ENCODE measurements at places on chromosomes 2 and 18. TPM values are rescaled to one million over a fixed set of nuclear protein-coding genes. Genes with fewer than 3 reads are reported as not detected.
A peak's percentile ranks its signal among the peaks of the same experiment; 100 is the strongest.

ARHGEF4 gene
- 0.83 TPM for total RNA-seq

BMP10 gene
- total RNA-seq: not detected

NTSR2 gene
- under 0.01 TPM for total RNA-seq

CNDP2 gene
- total RNA-seq: 41.8 TPM

DCDC2C gene
- not detected for total RNA-seq

LOXHD1 gene
- total RNA-seq: not detected

PID1 gene
- 8.2 TPM for total RNA-seq

ACADL gene
- 0.51 TPM for total RNA-seq

DNER gene
- total RNA-seq: 0.26 TPM

ATRAID gene
- 202 TPM for total RNA-seq

AKAIN1 gene
- total RNA-seq: not detected

CCDC150 gene
- 3.9 TPM for total RNA-seq

DUSP2 gene
- 1.0 TPM for total RNA-seq

MAPK4 gene
- total RNA-seq: under 0.01 TPM

RESP18 gene
- not detected for total RNA-seq

RAD51AP2 gene
- under 0.01 TPM for total RNA-seq

XDH gene
- under 0.01 TPM for total RNA-seq

HOXD9 gene
- total RNA-seq: not detected

- H3K4me3 ChIP-seq: no peak overlapping the region
- H3K27me3 ChIP-seq: no peaks in the 10 kb centered on the region
- H3K27ac ChIP-seq: no peak overlapping the region
- peaks cover 3% of the 10 kb centered on the region for H3K36me3 ChIP-seq
These were observed 55.0 kb upstream of the MCFD2 start for GRCh38 chr2:46970334-46971288.

GRCh38 chr2:174086708-174087107, 121.5 kb upstream of the SP3 start:
- no peak for DNase-seq
- no peak overlapping the region for H3K27ac ChIP-seq
- H3K27me3 ChIP-seq: no peaks in the 10 kb centered on the region
- no peaks in the 10 kb centered on the region for H3K36me3 ChIP-seq
- H3K4me1 ChIP-seq: no peaks in the 10 kb centered on the region
- no peak overlapping the region for H3K4me3 ChIP-seq

DNA sequence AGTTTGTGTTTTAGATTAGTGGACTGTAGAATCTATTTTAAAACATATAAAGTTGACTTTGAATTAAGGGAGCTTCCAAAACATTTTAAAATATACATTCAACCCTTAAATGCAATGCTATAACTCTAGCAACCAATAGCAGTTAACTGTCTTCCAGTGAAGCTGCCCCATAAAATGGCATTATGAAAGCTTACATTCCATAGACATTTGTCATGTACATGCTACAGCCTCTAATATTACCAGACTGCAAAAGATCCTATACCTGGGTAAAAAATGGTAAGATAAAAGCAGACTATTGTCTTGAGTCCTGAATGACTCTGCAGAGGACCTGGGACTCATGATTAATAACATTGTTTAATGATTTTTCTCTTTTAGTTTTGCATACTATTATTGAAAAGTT, 489.4 kb downstream of the LRP1B start:
- H3K4me3 ChIP-seq: no peak overlapping the region
- DNase-seq: peak; percentile 26
- H3K27me3 ChIP-seq: no peaks in the 10 kb centered on the region

DNA sequence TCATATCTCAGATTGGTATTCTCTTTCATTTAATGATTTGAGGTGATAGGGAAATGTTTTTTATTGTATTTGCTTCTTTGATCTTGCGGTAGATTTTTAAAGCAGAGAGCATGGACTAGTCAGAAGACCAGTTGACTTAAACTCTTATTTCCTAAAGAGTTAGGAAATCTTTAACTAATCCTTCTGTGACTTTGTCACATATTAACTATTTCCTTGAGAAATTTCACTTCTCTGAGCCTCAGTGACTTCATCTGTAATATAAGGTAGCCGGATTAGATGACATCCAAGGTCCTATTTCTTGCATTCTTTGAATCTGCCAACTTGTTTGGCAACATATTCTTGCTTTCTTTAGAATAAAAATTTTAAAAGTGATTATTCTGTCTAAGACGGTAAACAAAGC, 55.6 kb downstream of the MTX2 start:
- H3K27ac ChIP-seq: no peak overlapping the region
- no peak overlapping the region for H3K4me3 ChIP-seq
- no peaks in the 10 kb centered on the region for H3K27me3 ChIP-seq
- DNase-seq: no peak

GRCh38 chr2:166135849-166136258, 8.0 kb upstream of the SCN1A start:
- H3K36me3 ChIP-seq: no peaks in the 10 kb centered on the region
- no peaks in the 10 kb centered on the region for H3K4me1 ChIP-seq
- H3K27ac ChIP-seq: no peak overlapping the region
- H3K4me3 ChIP-seq: no peak overlapping the region

GRCh38 chr2:156005531-156005930, 327.0 kb downstream of the NR4A2 start:
- no peak overlapping the region for H3K27ac ChIP-seq
- no peak overlapping the region for H3K4me3 ChIP-seq
- H3K27me3 ChIP-seq: no peaks in the 10 kb centered on the region

DNA sequence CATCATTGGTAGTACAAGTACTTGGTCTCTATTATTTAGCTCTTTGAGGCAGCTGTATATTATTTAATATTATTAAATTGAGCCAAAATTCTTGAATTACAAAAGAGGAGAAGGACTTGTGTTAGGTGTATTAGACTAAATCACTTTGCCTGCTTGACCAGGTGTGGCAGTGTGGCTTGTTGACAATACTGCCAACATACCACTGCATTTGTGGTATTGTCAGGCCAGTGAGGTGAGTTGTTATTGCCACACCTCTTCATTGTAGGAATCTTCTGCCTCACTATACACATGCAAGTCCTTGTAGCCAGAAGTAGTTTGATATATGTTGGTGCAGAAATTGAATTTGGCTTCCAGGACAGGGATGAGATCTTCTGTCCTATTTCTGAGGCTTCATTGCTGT, 40.5 kb downstream of the CYP20A1 start:
- no peaks in the 10 kb centered on the region for H3K4me1 ChIP-seq
- no peaks in the 10 kb centered on the region for H3K27me3 ChIP-seq
- no peak for DNase-seq
- H3K4me3 ChIP-seq: no peak overlapping the region
- no peak overlapping the region for H3K27ac ChIP-seq

GRCh38 chr2:17759805-17760204, 5.9 kb downstream of the GEN1 start:
- peak; percentile 60 for DNase-seq
- H3K27me3 ChIP-seq: no peaks in the 10 kb centered on the region
- peaks cover 6% of the 10 kb centered on the region for H3K4me1 ChIP-seq
- H3K36me3 ChIP-seq: no peaks in the 10 kb centered on the region
- no peak overlapping the region for H3K27ac ChIP-seq

DNA sequence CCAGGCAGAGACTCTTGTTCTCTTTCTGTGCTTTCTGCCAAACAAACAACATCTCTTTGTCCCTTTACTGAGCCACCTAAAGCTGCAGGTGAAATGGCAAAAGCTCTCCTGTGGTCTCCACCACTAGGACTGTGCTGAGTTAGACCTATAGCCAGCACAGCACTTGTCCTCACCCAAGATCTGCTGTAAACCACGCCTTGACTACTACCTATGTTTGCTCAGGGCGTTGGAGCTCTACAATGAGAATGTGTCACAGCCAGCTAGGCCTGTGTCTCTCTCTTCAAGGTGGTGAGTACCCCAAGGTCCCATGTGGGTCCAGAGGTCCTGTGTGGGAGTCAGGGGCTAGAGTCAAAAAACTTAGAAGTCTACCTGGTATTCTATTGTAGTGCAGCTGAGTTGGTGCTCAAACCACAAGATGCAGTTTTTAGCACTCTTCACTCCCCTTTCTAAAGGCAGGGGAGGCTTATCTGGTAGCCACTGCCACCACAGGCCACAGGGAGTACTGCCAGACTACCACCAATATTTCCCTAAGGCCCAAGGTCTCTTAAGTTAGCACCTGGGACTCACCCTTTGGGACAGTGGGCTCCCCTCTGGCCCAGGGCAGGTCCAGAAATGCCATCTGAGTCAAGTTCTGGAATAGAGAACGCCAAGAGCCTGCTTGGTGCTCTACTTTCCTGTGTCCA, 96.8 kb upstream of the RPRM start:
- no peak overlapping the region for H3K4me3 ChIP-seq
- H3K27me3 ChIP-seq: no peaks in the 10 kb centered on the region
- H3K36me3 ChIP-seq: no peaks in the 10 kb centered on the region
- no peaks in the 10 kb centered on the region for H3K4me1 ChIP-seq
- H3K27ac ChIP-seq: no peak overlapping the region

GRCh38 chr2:190519975-190520767, 14.4 kb downstream of the NEMP2 start:
- H3K27ac ChIP-seq: no peak overlapping the region
- H3K36me3 ChIP-seq: no peaks in the 10 kb centered on the region
- no peaks in the 10 kb centered on the region for H3K4me1 ChIP-seq

- H3K4me1 ChIP-seq: no peaks in the 10 kb centered on the region
- DNase-seq: no peak
- no peaks in the 10 kb centered on the region for H3K27me3 ChIP-seq
- no peak overlapping the region for H3K27ac ChIP-seq
These were observed 328.8 kb downstream of the OSR1 start for GRCh38 chr2:19029655-19030054.

DNA sequence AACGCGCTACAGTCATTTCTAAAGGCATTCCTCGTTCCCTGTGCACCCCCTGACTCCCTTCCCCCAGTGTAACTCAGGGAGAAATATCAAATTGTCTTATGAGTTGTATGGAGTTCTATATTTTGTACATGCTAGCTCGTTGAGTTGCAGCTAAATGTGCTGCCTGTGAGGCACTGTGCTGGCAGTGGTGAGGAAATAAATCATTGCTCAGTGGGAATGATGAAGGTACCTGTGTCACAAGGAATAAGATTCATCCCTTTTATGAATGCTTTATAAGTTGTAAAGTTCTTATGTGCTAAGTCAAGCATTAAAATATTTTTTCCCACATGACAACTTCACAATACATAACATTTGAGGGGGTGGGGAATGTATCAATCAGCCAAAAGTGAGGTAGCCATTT, 939.6 kb upstream of the CRIM1 start:
- H3K27me3 ChIP-seq: no peaks in the 10 kb centered on the region
- H3K27ac ChIP-seq: no peak overlapping the region

DNA sequence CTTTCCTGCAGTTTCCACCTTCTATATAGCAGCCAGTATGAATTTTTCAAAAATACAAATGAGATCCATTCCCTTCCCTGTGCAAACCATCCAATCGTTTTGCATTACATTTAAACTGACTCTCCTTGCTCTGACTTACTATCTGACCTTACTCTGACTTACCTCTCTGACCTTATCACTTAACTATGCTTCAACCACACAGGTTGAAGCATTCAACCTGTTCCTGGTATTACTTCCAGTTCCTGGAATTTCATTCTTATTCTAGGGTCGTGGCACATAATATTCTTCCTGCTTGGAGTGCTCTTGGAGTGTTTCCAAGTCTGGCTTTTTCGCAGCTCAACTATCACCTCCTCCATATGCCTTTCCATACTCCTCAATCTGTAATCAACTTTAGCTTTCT, 850.6 kb upstream of the CHAC2 start:
- no peak overlapping the region for H3K27ac ChIP-seq
- H3K4me3 ChIP-seq: no peak overlapping the region
- no peaks in the 10 kb centered on the region for H3K27me3 ChIP-seq
- no peak for DNase-seq

GRCh38 chr2:167787021-167787420, 460.4 kb downstream of the STK39 start:
- no peak overlapping the region for H3K27ac ChIP-seq
- H3K4me1 ChIP-seq: no peaks in the 10 kb centered on the region
- H3K36me3 ChIP-seq: no peaks in the 10 kb centered on the region
- no peak for DNase-seq
- no peaks in the 10 kb centered on the region for H3K27me3 ChIP-seq

DNA sequence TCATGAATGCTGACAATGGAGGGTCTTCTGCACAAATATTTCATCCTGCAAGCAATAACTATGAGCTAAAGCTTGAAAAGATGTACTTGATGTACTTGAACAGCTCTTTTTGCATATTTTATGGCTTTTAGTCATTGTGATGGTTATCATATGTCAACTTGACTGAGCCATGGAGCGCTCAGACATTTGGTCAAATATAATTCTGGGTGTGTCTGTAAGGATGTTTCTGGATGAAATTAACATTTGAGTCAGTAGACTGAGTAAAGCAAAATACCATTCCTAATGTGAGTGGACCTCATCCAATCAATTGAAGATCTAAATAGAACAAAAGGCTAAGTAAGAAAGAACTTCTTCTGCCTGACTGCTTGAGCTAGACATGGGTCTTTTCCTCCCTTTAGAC, 509.0 kb downstream of the BCL11A start:
- DNase-seq: no peak
- H3K4me1 ChIP-seq: no peaks in the 10 kb centered on the region
- no peak overlapping the region for H3K27ac ChIP-seq
- no peaks in the 10 kb centered on the region for H3K27me3 ChIP-seq
- no peaks in the 10 kb centered on the region for H3K36me3 ChIP-seq
- no peak overlapping the region for H3K4me3 ChIP-seq

- H3K36me3 ChIP-seq: no peaks in the 10 kb centered on the region
- no peak overlapping the region for H3K27ac ChIP-seq
- no peaks in the 10 kb centered on the region for H3K27me3 ChIP-seq
- DNase-seq: peak; percentile 17
These were observed 649.5 kb upstream of the ZNF804A start for GRCh38 chr2:183948861-183949260.

- no peaks in the 10 kb centered on the region for H3K4me1 ChIP-seq
- H3K4me3 ChIP-seq: no peak overlapping the region
- no peaks in the 10 kb centered on the region for H3K36me3 ChIP-seq
- no peak overlapping the region for H3K27ac ChIP-seq
These were observed 137.9 kb upstream of the ZC3H15 start for GRCh38 chr2:186348200-186348599.

GRCh38 chr2:151315381-151315903, 26.0 kb upstream of the NMI start:
- H3K4me1 ChIP-seq: peaks cover 7% of the 10 kb centered on the region
- H3K36me3 ChIP-seq: no peaks in the 10 kb centered on the region
- peak; percentile 25 for DNase-seq
- no peak overlapping the region for H3K4me3 ChIP-seq

DNA sequence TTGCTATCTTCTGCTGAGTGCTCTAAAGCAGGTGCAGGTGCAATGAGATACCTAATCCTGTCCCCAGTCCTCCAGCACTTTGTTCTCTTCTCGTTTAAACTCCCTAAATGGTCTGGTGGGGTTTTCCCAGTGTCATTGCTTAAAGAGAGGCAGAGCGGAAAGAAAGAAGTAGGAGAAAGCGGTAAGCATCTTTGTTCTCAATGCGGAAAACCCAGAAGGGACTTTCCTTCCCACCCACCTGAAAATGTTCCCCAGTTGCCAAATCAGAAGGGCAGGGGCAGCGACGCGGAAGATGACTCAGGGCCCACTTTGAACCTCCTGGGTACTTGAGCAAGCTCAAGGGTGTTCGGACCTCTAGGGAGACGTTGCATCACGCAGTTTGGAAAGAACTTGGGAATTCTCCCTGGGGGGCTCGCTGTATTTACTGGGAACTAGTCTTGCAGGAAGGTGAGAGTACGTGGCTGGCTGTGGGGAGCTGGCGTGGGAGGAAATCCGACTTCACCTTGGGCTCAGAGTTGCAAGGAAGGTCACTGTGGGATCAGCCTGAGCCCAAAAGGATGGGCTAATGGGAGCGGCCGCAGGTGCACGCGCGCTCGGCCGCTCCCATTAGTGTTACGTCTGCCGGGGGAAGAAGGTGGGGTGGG, 589 bp upstream of the SGPP2 start:
- H3K27me3 ChIP-seq: peaks cover 12% of the 10 kb centered on the region
- no peaks in the 10 kb centered on the region for H3K36me3 ChIP-seq
- H3K4me3 ChIP-seq: no peak overlapping the region
- no peak overlapping the region for H3K27ac ChIP-seq
- H3K4me1 ChIP-seq: no peaks in the 10 kb centered on the region
